Neural crest cell (in vitro differentiated cells): ENCODE measurements at places on chromosomes 5 and 9.

GRCh38 chr5:78959767-78960166, 25.3 kb downstream of the ARSB start:
- no peak for DNase-seq

DNA sequence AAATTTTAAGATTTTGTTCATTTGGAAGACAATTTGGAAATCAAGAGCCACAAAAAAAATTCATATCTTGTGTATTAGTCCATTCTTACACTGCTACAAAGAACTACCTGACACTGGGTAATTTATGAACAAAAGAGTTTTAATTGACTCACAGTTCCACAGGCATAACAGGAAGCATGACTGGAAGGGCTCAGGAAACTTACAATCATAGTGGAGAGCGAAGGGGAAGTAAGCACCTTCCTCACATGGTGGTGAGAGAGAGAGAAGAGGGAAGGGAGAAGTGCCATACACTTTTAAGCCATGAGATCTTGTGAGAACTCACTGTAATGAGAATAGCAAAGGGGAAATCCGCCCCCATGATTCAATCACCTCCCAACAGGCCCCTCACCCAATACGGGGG, 274.4 kb downstream of the KCNN2 start:
- DNase-seq, result no peak

- DNase-seq, result no peak
Measured at GRCh38 chr5:32501071-32502002, 56.8 kb upstream of the ZFR start.

GRCh38 chr9:37508135-37508833, 22.5 kb downstream of the POLR1E start:
- DNase-seq, result no peak

- DNase-seq, result no peak
Measured at GRCh38 chr5:137617528-137618205, 118.2 kb downstream of the KLHL3 start.

- no peak for DNase-seq
Measured at GRCh38 chr9:36847781-36848673, 186.0 kb downstream of the PAX5 start.

DNA sequence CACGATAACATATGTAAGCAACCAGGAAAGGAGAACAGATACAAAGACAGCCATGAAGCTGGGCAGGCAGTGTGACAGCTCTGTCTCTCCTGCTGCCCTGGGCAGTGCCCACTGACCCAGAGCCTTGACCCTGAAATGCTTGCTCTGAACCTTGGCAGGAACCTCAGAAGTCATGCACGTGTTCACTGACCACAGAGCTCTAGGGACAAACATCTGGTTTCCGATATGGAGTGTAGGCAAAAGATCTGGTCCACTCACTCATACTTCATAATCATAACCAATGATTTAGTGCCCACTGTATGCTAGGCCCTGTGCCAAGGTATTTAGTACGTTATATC, 102.6 kb downstream of the FSTL4 start:
- no peak for DNase-seq

GRCh38 chr5:75640395-75640794, 29.1 kb downstream of the ANKDD1B start:
- no peak for DNase-seq

DNA sequence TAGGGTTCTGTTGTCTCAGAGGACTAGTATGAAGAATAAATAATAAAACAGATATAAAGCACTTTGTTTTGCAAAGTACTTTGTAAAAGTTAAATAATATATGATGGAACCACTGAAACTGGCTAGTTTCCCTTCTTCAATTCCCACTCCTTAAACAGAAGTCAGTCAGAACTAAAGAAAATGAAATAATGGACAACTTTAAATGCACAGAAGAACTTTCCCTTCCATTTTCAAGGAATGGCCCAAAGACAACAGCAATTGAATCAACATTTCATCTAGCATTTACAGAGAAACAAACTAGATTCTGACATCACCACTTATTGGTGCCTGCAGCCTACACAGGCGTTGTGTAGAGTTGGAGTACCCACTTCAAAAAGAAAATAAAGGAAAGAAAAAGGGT, 16.2 kb downstream of the DIAPH1 start:
- no peak for DNase-seq

DNA sequence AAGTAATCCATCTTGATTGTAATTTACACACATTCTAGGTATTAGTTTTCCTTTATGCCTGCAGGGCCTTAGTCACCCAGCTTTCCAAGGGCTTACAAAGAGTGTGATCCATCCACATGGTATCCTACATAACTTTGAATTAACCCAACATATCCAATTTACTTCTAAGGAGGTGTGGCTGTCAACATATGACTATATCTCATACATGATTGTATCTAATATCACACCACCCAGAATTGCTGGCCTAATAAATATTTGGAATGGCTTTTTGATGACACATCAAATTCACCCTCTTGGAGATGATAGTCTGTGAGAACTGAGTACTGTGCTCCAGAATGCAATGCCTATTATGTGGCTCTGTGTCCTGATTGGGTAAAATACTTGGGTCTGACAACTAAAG, 363.3 kb upstream of the GRIN3A start:
- no peak for DNase-seq

GRCh38 chr5:179146277-179146676, 86.1 kb downstream of the ZNF354C start:
- no peak for DNase-seq

- no peak for DNase-seq
Measured at GRCh38 chr5:55407059-55407684, 99.4 kb downstream of the MTREX start.

GRCh38 chr5:96819806-96820205, 12.1 kb upstream of the ERAP1 start:
- no peak for DNase-seq

DNA sequence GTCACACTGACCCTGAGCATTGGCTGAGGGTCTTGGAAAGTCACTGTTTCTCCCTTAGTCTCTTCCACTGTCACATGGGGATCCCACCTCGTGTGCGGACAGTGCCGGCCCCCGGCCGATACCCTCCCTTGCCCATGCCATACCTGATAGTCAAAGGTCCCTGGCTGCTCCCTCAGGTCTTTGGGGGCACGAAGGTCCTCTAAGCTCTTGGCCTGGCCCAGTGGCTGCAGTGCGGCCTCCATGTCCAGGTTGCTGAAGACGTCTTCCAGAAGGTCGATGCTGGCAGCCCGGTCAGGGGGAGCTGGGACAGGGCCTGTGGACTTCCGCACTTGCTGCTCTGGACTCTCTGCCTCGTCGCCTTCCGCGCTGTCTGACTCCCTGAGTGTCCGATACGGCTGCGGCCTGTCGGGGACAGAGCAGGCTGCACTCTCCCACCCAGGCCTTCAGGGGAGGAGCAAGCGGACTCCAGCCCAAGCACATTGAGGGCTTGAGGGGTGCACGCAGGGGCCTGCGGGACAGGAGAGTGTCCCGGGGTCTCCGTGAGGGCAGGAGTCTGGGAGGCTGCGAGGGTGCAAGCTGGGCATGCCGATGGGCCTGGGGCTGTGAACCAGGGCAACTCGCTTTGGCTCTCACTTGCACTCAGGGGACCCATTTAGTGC, 27.6 kb downstream of the CRB2 start:
- DNase-seq, result no peak

GRCh38 chr5:121503111-121503840, 348.4 kb upstream of the FTMT start:
- DNase-seq, result no peak

- no peak for DNase-seq
Measured at GRCh38 chr5:66739951-66740350, 143.8 kb downstream of the MAST4 start.

DNA sequence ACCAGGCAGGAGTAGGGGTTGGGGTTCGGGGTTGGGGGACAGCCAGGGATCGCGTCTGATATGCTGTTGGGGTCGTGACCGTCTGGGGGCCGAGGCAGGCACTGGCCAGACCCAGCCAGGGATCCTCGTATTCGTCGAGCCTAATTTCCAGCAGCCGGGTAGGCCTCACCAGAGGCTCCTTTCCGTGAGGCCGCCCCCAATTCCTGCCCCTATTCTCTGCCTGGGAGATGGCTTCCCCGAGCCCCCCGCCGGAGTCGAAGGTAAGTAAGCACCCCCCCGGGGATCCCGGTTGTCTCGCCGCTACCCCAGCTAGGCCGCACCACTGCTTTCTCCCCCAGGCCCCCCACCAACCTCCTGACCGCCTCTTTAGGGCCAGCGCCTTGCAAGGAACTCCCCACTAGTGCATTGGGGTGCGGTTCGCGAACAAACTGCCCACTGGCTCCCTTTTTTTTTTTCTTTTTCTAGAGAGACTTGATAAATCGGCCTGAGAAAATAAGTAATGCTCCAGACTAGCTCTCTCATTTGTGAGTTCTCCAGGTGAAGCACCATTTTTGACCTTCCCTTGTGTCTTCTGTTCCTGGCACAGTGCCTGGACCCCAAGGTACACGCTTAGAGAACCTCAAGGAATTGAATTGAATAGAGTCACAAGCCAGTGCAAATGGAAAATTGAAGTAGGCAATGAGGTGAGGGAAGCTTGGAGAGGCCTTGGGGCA, 435 bp downstream of the ZNF189 start:
- DNase-seq, result no peak

GRCh38 chr5:6719417-6719816, 6.2 kb downstream of the TENT4A start:
- no peak for DNase-seq

DNA sequence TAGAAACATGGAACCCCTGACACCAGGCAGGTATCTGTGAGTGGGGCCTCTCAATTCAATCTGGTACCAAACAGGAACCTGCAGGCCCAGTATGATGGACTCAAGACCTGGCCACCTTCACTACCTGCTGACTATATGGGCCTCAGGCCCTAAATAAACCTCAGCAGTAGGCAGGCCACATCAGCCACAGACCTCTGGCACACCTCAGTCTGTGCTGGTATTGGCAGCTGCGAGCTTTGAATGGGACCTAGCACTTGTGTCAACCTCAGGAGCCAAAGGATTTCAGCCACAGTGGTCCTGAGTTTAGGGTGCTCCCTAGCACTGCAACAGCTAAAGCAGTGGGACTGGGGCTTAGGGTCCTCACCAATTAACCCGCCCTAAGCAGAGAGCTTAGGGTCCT, 325.5 kb downstream of the ZNF608 start:
- DNase-seq, result no peak

- DNase-seq, result no peak
Measured at GRCh38 chr5:10423022-10423421, 18.7 kb upstream of the ROPN1L start.

- DNase-seq, result no peak
Measured at GRCh38 chr9:104911032-104911607, 16.8 kb downstream of the ABCA1 start.

- peak; percentile 11 for DNase-seq
Measured at GRCh38 chr9:132651259-132651658, 18.5 kb downstream of the DDX31 start.

DNA sequence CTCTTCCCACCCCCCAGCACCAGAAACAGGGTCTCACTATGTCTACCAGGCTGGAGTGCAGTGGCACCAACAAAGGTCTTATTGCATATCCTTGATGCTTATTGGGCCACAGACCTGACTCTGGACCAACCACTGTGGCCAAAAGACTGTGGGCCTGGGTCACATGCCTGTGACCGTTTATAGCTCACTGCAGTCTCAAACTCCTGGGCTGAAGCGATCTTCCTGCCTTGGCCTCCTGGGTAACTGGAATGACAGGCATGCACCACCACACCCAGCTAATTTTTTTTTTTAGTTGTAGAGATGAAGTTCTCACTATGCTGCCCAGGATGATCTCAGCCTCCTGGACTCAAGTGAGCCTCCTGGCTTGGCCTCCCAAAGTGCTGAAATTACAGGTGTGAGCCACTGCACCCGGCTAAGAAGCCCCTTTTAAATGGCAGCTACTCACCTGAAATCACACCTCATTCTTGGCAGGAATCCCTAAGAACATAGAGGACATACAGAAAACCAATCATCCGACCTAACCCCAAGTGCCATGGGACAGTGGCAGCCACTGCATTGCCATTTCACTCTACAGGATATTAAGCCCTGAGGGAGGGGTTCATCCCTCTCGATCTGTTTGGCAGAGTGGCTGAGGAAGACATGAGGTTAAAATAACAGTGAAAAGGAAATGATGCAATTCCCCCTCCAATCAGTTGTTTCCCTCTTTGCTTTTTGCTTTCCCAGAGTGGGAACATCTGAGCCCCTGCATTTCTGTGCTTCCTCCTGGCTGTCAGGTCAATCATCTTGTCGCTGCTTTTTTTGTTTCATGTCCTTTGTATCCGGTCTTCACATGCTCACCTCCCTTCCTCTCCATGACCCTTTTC, 74.6 kb downstream of the LRRC70 start:
- no peak for DNase-seq

GRCh38 chr9:81969971-81970370, 18.6 kb upstream of the SPATA31D1 start:
- DNase-seq, result no peak

DNA sequence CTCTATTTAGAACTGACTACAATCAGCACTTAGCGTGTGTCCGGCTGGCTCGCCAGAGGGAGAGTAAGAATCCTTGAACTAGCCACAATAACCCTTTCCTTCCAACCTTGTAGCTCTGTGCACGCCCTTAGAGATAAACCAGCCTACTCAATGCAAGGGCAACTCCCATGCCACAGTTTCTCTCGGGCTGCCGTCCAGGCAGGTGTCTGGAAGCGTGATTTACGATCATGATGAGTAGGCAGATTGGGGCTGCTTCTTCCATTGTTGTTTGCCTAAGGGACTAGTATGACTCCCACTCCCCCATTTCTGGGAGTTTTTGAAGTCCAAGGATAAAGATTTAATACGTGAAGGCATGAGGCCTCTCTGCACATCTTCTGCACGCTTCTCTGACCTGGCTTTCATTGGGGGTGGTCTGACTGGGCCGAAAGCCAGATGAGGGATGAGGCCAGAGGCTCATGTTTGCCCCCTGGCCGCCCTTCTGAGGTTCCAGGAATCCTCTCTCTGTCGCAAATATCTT, 134.0 kb upstream of the MYO10 start:
- no peak for DNase-seq

DNA sequence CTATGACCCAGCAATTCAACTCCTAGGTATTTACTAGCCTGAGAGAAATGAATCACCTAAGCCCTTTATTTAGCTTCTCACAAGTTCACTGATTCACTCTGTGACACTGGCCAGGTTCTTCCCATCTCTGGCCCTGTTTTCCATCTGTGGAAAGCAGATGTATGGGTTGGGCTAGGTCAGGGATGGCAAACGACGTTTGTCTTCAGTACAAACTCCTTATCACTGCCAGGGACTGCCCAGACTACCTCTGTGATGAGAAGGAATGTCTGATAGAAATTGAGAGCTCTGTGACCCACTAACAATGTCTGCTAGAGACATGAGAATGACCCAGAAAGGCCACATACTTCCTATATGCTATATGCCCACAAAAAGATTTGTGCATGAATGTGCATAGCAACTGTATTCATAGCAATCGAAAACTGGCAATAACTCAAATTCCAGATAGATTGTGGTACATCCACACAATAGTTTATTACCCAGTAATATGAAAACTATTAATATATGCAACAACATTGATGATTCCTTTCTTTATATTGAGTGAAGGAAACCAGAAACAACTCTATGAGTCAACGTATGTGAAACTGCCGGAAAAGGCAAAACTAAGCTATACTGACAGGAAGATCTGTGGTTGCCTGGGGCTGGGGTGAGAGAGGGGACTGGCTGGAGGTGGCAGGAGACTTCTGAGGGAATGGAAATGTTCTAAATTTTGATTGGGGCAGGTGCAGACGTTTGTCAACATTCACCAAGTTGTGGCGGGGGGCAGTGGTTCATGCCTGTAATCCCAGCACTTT, 32.0 kb upstream of the ADAM19 start:
- DNase-seq, result no peak

GRCh38 chr5:14513266-14513665, 68.3 kb upstream of the OTULINL start:
- DNase-seq, result no peak
